ENCODE measurements at places on chromosomes 3 and 15.
A peak's percentile ranks its signal among the peaks of the same experiment; 100 is the strongest.

DNA sequence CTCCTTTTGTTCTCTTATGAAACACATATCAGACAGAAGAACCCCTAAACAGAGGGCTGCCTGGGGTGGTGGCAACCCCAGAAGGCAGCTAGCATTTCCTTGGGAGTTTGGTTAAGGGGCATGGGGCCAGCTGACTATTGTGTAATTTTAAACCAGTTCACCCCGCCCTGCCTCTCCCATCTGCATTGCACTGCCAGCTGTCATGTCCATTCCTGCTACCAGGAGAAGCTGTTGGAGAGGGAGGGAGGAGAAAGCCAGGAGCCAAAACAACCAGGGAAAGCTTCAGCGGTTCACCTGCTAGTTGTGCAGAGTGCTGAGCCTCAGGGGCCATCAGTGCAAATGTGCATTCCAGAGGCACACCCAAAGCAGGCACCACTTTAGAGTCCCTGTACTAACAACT is 47.6 kb upstream of the ATP1B3 start:
- peak; percentile 36 for DNase-seq

DNA sequence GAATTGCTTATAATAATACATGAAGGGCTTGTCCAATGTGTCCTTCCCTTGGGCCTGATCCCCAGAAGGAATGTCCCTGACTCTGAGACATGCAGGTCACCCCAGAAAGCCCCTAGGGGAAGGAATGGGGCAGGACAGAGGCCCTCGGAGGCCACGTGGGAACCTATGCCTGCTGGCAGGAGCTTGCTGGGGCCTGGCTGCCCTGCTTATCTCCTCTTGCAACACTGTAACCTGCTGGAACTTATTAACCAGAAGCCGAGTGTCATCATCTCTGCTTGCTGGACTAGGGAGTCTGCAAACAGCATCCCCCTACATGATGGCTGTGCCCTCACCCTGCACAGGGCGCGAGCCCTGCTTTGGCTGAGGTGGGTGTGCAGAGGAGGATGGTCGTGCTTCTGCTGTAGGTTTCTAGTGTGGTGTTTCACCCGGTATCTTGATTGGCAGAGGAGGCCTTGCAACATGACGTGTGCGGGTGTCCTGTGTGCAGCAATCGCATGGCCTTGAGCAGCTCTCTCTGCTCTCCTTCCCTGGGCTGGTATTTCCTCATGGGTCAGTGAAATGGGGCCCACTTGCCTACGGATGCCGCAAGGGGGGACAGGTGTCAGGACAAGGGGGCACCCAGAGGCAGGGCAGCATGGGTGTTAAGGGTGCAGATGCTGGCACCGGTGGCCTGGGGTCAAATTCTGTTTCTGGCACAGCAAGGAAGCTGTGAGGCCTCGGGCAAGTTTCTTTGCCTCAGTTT is 5.0 kb downstream of the CHST13 start:
- peak; percentile 62 for DNase-seq

DNA sequence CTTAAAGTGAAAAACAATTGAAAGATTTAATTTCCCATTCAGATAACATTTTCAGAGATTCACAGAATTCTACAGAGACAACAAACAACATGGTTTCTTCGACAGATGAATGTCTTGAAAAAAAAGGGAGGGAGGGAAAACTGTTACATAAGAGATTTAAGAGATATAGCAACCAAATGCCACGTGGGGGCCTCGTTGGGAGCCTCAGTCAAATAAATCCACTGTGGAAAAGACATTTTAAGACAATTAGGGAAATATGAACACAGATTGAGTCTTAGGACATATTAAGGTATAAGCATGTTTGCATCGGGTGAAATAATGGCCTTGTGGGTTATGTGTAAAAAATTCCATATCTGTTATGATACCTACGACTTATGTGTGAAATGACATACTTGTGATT is 5.0 kb upstream of the PRRT3 start:
- no peak for DNase-seq

DNA sequence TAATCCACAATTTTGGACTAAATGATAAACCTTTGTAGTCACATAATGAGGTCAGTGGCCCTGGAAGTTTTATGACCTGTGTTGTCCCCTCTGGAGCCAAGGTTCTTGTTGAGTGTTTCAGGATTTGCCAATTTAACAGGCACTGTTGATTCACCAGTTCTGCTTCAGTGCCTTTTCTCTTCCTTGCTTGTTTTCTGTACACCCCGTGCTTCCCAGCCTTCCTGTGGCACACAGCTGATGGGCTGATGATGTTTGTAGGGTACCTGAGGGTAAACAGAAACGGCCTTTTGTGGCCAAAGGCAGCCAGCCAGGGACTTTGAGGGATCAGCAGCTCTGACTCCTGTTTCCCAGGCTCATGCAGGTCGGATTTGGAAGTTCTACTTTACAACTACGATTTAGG is 13.3 kb downstream of the GYG1 start:
- DNase-seq, result peak; percentile 12

GRCh38 chr15:68210821-68211655 is 5.9 kb upstream of the CALML4 start:
- no peak for DNase-seq

GRCh38 chr3:98778852-98779413 is 15.8 kb downstream of the ST3GAL6 start:
- no peak for DNase-seq
